Purkinje cell (primary cell): ENCODE measurements at places on chromosomes 2 and 18. TPM values are rescaled to one million over a fixed set of nuclear protein-coding genes. Genes with fewer than 3 reads are reported as not detected.

The C2orf72 gene
- 3.6 and 5.2 TPM in 2 replicates for polyA plus RNA-seq

The ITGAV gene
- 210 and 234 TPM in 2 replicates for polyA plus RNA-seq

The CNGA3 gene
- not detected in 2 replicates for polyA plus RNA-seq

The ASPRV1 gene
- polyA plus RNA-seq, result not detected in 2 replicates

The DES gene
- polyA plus RNA-seq, result not detected in 2 replicates

The DPYSL5 gene
- polyA plus RNA-seq, result 10.1 and 11.6 TPM in 2 replicates

The ERFE gene
- 3.7 TPM in 1 of 2 replicates, not detected in the other for polyA plus RNA-seq

The SERPINB7 gene
- not detected in 2 replicates for polyA plus RNA-seq

The FAM161A gene
- 3.0 TPM in 2 replicates for polyA plus RNA-seq

The GALNT13 gene
- 16.1 and 17.3 TPM in 2 replicates for polyA plus RNA-seq

The ANKRD62 gene
- polyA plus RNA-seq, result not detected in 2 replicates

The MC5R gene
- polyA plus RNA-seq, result not detected in 2 replicates

The NT5DC4 gene
- polyA plus RNA-seq, result 0.18 TPM in 1 of 2 replicates, not detected in the other

The CNNM4 gene
- polyA plus RNA-seq, result 4.2 and 5.3 TPM in 2 replicates

The INHBB gene
- polyA plus RNA-seq, result 5.3 and 8.0 TPM in 2 replicates

The ATP5F1A gene
- polyA plus RNA-seq, result 938 and 986 TPM in 2 replicates

The FHOD3 gene
- 17.2 and 25.6 TPM in 2 replicates for polyA plus RNA-seq
